ENCODE measurements at places on chromosomes 11 and 22.
A peak's percentile ranks its signal among the peaks of the same experiment; 100 is the strongest.

GRCh38 chr11:2982214-2982613, 9.9 kb downstream of the NAP1L4 start:
- H3K36me3 ChIP-seq: peaks cover 23% of the 10 kb centered on the region
- peaks cover 55% of the 10 kb centered on the region for H3K4me1 ChIP-seq
- ATAC-seq: no peak
- H3K4me3 ChIP-seq: no peak overlapping the region
- no peaks in the 10 kb centered on the region for H3K27me3 ChIP-seq

GRCh38 chr22:20418211-20418788, 19.3 kb downstream of the SCARF2 start:
- peak overlapping the region; percentile 55 for H3K27ac ChIP-seq
- peak overlapping the region; percentile 6 for H3K4me3 ChIP-seq
- no peaks in the 10 kb centered on the region for H3K4me1 ChIP-seq

DNA sequence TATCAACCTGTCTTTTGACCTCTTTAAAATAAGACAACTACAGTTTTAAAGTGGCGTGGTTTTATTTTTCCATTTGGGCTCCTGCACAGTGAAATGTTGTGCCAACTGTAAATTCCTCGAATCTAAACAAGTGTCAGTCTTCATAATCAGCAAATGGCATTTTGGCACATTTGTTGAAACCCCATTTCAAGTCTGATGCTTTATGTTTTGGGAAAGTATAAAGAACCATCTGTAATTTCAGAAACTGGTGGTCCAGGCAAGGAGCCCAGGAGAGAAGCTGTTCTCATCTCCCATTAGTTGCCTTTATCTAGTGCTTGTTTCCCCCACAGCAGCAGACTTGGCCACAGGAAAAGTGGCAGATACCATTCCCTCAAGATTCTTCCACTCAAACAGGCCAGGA, 32.7 kb downstream of the VWA5A start:
- ATAC-seq: no peak
- H3K4me1 ChIP-seq: no peaks in the 10 kb centered on the region
- H3K4me3 ChIP-seq: no peak overlapping the region
- H3K27ac ChIP-seq: no peak overlapping the region
- no peaks in the 10 kb centered on the region for H3K27me3 ChIP-seq

DNA sequence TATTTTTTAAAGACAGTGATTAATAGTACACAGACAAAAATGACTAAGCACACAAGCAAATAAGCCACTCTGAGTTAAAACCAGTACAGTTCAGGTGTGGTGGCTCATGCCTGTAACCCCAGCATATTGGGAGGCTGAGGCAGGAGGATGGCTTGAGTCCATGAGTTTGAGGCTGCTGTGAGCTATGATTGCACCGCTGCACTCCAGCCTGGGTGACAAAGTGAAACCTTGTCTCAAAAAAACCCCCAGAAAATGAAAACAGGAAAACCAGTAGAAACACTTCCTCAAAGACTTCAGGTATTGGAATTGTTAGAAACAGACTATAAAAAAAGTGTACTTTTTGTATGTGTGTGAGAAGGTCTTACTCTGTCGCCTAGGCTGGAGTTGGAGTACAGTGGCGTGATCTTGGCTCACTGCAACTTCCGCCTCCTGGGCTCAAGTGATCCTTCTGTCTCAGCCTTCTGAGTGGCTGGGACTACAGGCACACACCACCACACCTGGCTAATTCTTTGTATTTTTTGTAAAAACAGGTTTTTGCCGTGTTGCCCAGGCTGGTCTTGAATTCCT, 33.0 kb downstream of the PPP6R2 start:
- ATAC-seq: no peak
- H3K27ac ChIP-seq: no peak overlapping the region
- peaks cover 84% of the 10 kb centered on the region for H3K36me3 ChIP-seq
- H3K27me3 ChIP-seq: no peaks in the 10 kb centered on the region
- H3K4me1 ChIP-seq: no peaks in the 10 kb centered on the region
- no peak overlapping the region for H3K4me3 ChIP-seq

GRCh38 chr11:9757809-9758636, 94.1 kb downstream of the SWAP70 start:
- H3K4me3 ChIP-seq: peak overlapping the region; percentile 74
- no peaks in the 10 kb centered on the region for H3K27me3 ChIP-seq
- H3K36me3 ChIP-seq: no peaks in the 10 kb centered on the region
- ATAC-seq: peak; percentile 74

DNA sequence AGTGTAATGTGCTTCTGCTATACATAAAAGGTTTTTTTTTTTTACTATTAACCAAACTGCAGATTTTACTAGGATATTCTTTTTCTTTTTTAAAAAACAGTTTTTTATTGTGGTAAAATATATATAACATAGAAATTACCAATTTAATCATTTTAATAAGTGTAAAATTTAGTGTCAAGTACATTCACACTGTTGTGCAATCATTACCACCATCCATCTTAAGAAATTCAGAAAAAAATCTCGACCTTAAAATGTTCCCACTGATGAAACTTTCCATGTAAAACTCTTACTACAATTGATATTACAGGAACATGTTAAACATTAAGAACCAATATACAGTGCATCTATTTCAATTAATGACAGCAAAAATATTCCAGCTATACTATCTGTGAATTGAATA, 244.8 kb upstream of the FAT3 start:
- H3K27me3 ChIP-seq: no peaks in the 10 kb centered on the region
- H3K36me3 ChIP-seq: no peaks in the 10 kb centered on the region
- H3K27ac ChIP-seq: no peak overlapping the region
- H3K4me3 ChIP-seq: no peak overlapping the region
- peaks cover 21% of the 10 kb centered on the region for H3K4me1 ChIP-seq

DNA sequence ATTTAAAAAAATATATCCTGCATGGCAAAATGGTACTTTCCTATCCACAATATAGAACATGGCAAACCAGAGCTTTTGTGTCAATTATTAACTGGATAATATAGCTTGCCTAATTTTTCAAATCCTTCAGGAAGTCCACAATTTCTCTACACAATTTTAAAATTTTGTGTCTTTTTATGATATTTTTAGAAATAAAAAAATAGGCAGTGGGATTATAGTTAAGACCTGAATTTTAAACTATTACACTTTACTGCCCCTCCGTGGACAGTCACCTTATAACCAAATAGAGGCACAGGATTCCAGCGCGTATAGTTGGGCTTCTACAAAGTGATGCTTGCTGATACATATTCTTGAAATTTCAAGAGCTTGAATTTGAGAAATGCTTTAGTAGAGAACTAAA, 2.1 kb upstream of the DMC1 start:
- no peak overlapping the region for H3K4me3 ChIP-seq
- H3K27ac ChIP-seq: no peak overlapping the region
- no peaks in the 10 kb centered on the region for H3K27me3 ChIP-seq
- no peaks in the 10 kb centered on the region for H3K36me3 ChIP-seq
- peaks cover 3% of the 10 kb centered on the region for H3K4me1 ChIP-seq
- ATAC-seq: no peak

- no peaks in the 10 kb centered on the region for H3K27me3 ChIP-seq
- H3K4me3 ChIP-seq: no peak overlapping the region
- H3K4me1 ChIP-seq: peaks cover 17% of the 10 kb centered on the region
Measured at GRCh38 chr11:110471371-110471770, 41.6 kb downstream of the FDX1 start.

DNA sequence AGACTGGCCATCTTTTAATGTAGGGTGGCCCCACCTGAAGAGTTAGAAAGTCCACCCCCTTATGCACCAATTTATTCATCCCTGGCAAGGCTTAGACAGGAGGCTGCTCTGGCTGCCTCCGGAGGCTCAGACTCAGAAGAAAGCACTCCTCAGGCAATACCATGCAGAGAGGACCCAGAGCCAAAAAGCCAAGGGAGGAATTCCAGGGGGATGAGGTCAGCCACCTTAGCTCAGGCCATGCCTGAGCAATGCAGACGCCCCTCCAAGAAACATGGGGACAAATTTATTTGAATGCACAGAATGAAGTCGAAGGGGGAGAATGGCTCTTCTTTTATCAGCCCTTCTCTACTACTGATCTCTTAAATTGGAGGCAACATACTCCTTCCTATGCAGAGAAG, 39.7 kb upstream of the GLYAT start:
- H3K27ac ChIP-seq: no peak overlapping the region
- H3K36me3 ChIP-seq: no peaks in the 10 kb centered on the region
- H3K4me3 ChIP-seq: no peak overlapping the region
- no peaks in the 10 kb centered on the region for H3K4me1 ChIP-seq
- peaks cover 9% of the 10 kb centered on the region for H3K27me3 ChIP-seq

GRCh38 chr11:111737444-111738210, 28.6 kb downstream of the PPP2R1B start:
- H3K27ac ChIP-seq: peak overlapping the region; percentile 97
- no peak overlapping the region for H3K4me3 ChIP-seq
- peaks cover 28% of the 10 kb centered on the region for H3K36me3 ChIP-seq
- no peak for ATAC-seq
- H3K4me1 ChIP-seq: peaks cover 66% of the 10 kb centered on the region

DNA sequence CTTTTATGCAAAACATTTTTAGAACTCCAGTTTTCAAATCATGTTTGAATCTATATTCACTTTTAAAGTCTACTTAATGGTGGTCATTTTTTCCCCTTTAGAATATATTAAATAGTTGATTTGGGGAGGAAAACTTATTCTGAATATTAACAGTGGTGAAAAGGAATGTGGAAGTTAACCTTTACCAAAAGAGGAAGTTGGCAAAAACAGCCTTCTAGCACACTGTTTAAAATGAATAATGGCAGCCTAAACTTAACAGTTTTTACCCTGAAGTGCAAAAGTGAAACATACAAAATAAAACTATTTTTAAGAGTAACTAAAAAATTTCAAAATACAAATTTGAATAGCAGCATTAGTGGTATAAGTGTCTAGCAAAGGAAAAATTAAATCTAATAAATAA, 86.4 kb downstream of the GRK3 start:
- H3K27ac ChIP-seq: no peak overlapping the region
- H3K4me1 ChIP-seq: no peaks in the 10 kb centered on the region
- no peaks in the 10 kb centered on the region for H3K36me3 ChIP-seq
- no peak for ATAC-seq
- H3K27me3 ChIP-seq: no peaks in the 10 kb centered on the region
- H3K4me3 ChIP-seq: no peak overlapping the region

DNA sequence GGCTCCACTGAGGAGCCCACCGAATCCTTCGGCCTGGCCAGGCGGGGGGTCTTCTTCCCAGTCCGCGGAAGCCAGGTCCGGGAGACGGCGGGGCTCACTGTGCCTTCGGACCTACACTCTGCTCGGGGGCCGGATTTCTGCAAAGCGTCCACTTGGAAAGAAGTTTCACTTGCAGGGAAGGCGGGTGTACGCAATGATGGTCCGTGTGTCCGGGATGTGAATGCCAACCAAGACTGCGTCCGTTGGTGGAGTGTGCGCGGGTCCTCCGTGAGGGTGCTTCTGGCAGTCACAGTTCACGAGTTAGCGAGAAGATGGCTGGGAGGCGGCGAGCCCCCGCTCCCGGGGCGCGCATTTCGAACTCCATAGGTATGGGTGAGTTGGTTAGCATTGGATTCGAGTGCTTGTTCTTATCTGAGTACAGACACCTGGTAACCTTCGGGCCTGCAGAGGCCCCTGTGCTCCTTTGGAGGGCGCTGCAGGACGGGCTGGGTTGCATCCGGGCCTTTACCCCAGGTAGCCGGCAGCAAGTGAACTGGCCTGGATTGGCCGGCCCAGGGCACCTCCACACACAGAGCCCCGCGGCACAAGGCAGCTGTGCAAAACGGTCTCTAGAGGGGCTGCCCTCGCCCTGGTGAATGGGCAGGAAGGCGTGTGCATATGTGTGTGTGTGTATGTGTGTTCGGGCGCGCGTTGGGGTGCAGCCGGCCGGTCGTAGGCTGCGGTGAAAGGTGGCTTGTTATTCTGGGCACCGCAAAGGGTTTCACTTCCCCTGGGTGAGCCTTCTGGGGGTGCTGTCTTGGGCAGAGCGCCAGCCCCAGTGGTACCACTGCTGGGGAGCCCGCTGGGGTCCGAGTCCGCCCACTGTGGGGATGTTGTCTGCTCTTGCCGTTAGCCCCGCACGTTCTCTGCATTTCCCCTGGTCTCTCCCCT, 13.3 kb upstream of the CYP2R1 start:
- H3K27me3 ChIP-seq: no peaks in the 10 kb centered on the region
- peak; percentile 45 for ATAC-seq
- H3K4me1 ChIP-seq: peaks cover 24% of the 10 kb centered on the region
- H3K27ac ChIP-seq: no peak overlapping the region
- H3K4me3 ChIP-seq: peak overlapping the region; percentile 64

- H3K27me3 ChIP-seq: no peaks in the 10 kb centered on the region
- ATAC-seq: no peak
- H3K27ac ChIP-seq: no peak overlapping the region
Measured at GRCh38 chr11:34028425-34028824, 23.1 kb upstream of the CAPRIN1 start.

- H3K4me1 ChIP-seq: peaks cover 6% of the 10 kb centered on the region
- no peak overlapping the region for H3K27ac ChIP-seq
- H3K27me3 ChIP-seq: no peaks in the 10 kb centered on the region
- H3K36me3 ChIP-seq: no peaks in the 10 kb centered on the region
- H3K4me3 ChIP-seq: no peak overlapping the region
- no peak for ATAC-seq
Measured at GRCh38 chr11:59223611-59224010, 10.9 kb upstream of the MPEG1 start.

- no peak for ATAC-seq
- H3K27me3 ChIP-seq: no peaks in the 10 kb centered on the region
- H3K36me3 ChIP-seq: no peaks in the 10 kb centered on the region
- H3K27ac ChIP-seq: no peak overlapping the region
- H3K4me1 ChIP-seq: no peaks in the 10 kb centered on the region
- no peak overlapping the region for H3K4me3 ChIP-seq
Measured at GRCh38 chr22:27136596-27136995, 479.2 kb downstream of the MIAT start.

DNA sequence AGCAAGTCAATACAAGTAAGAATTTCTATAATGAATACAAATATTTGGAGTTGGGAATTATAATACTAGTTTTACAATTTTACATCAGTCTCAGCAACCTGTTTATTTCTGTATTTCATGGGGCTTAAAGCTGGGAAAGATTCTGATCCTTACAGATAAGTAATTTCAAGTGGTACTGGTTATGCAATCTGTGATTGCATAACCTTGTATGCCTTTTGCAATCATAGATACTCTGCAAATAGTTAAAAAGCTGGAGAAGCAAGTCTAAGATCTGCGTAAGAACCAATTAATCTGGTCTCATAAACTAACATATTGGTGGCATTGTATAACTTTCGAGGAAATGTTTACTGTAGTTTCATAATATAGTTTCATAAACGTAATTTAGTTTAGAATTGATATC, 198.3 kb upstream of the PGR start:
- no peaks in the 10 kb centered on the region for H3K4me1 ChIP-seq
- H3K4me3 ChIP-seq: no peak overlapping the region
- no peaks in the 10 kb centered on the region for H3K27me3 ChIP-seq
- no peaks in the 10 kb centered on the region for H3K36me3 ChIP-seq
- H3K27ac ChIP-seq: no peak overlapping the region
- no peak for ATAC-seq

GRCh38 chr11:8719211-8719649, 36.6 kb downstream of the RPL27A start:
- H3K27ac ChIP-seq: peak overlapping the region; percentile 96
- peaks cover 50% of the 10 kb centered on the region for H3K4me1 ChIP-seq
- no peaks in the 10 kb centered on the region for H3K36me3 ChIP-seq
- peak; percentile 81 for ATAC-seq

- H3K27ac ChIP-seq: no peak overlapping the region
- H3K4me3 ChIP-seq: no peak overlapping the region
- no peak for ATAC-seq
- no peaks in the 10 kb centered on the region for H3K4me1 ChIP-seq
Measured at GRCh38 chr11:32318071-32319055, 117.0 kb downstream of the WT1 start.

GRCh38 chr11:11584937-11585336, 36.9 kb downstream of the GALNT18 start:
- H3K4me3 ChIP-seq: no peak overlapping the region
- peaks cover 80% of the 10 kb centered on the region for H3K4me1 ChIP-seq
- no peak for ATAC-seq
- no peaks in the 10 kb centered on the region for H3K36me3 ChIP-seq
- H3K27ac ChIP-seq: no peak overlapping the region
- H3K27me3 ChIP-seq: no peaks in the 10 kb centered on the region
